Effector CD8-positive, alpha-beta T cell (primary cell): ENCODE measurements at places on chromosomes 12 and 14.

DNA sequence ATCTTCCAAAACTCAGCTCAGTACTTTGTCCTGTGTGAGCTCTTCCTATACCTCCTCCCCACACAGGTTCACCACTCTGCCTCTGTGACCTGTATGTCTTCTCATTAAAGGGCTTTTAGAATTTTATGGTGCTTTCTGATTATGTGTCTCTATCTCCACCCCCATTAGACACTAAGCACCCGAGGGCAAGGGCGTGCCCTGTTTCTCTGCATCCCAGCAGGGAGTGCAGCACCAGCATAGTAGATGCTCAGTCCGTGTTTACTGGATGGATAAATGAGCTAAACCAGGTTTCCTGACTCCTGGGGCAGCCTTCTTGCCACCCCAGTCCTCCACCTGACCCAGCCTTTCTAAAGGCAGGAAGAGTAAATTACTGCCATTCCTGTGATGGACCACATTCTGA lies 333.8 kb downstream of the CACNA1C start:
- DNase-seq = no peak

GRCh38 chr14:68016255-68016914 lies 196.8 kb downstream of the RAD51B start:
- DNase-seq = no peak

- DNase-seq = no peak
These were observed 142.5 kb downstream of the EFCAB11 start for GRCh38 chr14:89811954-89812575.

DNA sequence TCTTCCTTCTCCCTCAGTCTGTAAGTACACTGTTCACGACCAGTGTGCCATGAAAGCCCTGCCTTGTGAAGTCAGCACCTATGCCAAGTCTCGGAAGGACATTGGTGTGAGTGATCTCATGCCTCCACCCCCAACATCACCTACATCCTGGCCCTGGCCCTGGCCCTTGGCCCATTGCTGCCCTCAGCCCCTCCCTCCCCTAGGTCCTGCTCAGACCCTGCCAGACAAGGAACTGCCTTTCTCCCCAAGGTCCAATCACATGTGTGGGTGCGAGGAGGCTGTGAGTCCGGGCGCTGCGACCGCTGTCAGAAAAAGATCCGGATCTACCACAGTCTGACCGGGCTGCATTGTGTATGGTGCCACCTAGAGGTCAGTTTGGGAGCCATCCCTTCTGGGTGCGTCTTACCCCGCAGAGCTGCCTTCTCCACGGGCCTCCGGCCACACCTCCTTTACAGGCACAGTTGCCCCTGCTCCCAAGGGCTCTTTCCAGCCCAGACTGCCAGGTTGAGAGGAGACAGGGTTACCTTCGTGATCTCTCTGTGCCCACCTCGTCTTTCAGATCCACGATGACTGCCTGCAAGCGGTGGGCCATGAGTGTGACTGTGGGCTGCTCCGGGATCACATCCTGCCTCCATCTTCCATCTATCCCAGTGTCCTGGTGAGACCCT lies 9.2 kb downstream of the DGKA start:
- DNase-seq = peak; percentile 73

DNA sequence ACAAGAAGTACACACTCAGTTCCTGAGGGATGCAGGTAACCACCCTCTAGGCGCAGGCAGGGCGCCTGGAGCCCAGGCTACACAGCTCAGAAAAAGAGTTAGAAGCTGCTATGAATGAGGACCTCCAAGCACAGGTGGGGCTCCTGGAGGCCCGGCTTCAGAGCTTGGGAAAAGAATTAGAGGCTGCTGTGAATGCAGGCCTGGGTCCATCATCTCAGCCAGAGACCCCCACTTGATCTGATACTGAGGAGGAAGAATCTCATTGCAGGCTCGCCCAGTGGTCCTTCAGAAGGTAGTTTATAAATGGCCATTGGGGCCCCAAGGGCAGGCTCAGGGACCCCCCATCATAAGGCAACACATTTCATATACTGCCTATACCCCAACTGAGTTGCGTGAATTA lies 556.4 kb downstream of the SLC6A15 start:
- no peak for DNase-seq
